Stimulated activated CD4-positive, alpha-beta T cell treated with anti-CD3 and anti-CD28 coated beads, Interleukin-15, amount 100 ng/mL, for 24 hours (primary cell): ENCODE measurements at places on chromosomes 2 and 18.
A peak's percentile ranks its signal among the peaks of the same experiment; 100 is the strongest.

GRCh38 chr2:46082531-46083485 lies 214.4 kb upstream of the EPAS1 start:
- no peak for DNase-seq

- DNase-seq = no peak
Observed at GRCh38 chr2:37619959-37620300, 51.5 kb downstream of the CDC42EP3 start.

- DNase-seq = no peak
Observed at GRCh38 chr2:187775651-187776050, 221.4 kb upstream of the TFPI start.

- no peak for DNase-seq
Observed at GRCh38 chr2:239719791-239720360, 305.3 kb downstream of the NDUFA10 start.

- no peak for DNase-seq
Observed at GRCh38 chr2:205613970-205614559, 68.2 kb upstream of the NRP2 start.

- DNase-seq = no peak
Observed at GRCh38 chr18:5370332-5370731, 74.8 kb upstream of the ZBTB14 start.

- no peak for DNase-seq
Observed at GRCh38 chr18:48885924-48886400, 64.8 kb downstream of the SMAD7 start.

DNA sequence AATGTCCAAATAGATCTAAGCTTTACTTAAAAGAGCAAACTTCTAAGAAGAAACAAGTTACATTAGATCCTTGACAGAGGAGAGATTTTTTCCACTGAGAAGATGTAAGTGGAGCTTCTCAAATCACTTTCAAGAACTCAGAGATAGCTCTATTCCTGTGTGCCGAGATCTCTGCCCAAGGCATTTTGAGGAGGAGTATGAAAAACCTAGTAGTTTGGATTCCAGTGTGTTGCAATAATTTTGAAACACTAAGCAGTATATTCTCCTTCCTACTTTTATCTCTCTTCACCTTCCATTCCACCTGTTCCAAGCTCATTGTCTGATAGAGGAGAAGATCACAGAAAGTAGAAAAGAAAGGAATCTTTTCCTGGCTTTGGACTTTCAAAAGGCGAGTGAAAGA lies 192.0 kb upstream of the TANK start:
- no peak for DNase-seq

DNA sequence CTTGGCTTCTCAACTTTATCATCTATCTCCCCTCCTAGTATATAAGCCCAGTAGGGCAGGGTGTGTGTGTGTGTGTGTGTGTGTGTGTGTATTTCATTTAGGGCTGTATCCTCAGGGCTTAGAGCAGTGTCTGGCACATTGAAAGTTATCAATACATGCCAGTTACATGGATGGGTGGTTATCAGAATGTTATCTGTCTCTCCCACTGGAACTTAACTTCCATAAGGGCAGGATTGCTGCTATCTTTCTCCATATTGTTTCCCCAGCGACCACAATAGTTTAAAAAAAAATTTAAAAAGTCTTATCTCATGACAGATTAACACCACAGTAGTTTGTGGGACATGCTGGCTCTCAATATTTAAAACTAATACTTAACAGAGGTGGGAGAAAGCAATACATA lies 488.9 kb downstream of the PLCL1 start:
- DNase-seq = no peak

GRCh38 chr2:47028171-47028570 lies 112.6 kb upstream of the MCFD2 start:
- no peak for DNase-seq

DNA sequence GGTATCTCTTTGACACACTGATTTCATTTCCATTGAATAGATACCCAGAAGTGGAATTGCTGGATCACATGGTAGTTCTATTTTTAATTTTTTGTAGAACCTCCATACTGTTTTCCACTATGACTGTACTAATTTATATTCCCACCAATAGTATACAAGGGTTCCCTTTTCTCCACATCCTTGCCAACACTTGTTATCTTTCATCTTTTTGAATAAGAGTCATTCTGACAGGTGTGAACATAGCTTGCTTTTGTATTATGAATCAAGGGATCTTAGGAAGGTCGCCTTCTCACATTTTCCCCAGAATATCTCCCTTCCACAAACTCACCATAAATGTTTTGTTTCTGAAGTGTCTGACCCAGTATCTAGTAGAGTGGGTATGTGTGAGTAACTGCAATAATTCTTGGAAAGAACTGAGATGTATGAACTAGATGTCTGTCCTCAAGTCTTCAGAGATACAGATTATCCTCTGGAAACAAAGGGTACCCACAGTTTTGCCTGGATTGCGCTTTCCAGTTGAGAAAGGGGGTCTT lies 17.1 kb upstream of the SP3 start:
- no peak for DNase-seq

GRCh38 chr2:236179236-236180075 lies 11.3 kb upstream of the GBX2 start:
- no peak for DNase-seq

DNA sequence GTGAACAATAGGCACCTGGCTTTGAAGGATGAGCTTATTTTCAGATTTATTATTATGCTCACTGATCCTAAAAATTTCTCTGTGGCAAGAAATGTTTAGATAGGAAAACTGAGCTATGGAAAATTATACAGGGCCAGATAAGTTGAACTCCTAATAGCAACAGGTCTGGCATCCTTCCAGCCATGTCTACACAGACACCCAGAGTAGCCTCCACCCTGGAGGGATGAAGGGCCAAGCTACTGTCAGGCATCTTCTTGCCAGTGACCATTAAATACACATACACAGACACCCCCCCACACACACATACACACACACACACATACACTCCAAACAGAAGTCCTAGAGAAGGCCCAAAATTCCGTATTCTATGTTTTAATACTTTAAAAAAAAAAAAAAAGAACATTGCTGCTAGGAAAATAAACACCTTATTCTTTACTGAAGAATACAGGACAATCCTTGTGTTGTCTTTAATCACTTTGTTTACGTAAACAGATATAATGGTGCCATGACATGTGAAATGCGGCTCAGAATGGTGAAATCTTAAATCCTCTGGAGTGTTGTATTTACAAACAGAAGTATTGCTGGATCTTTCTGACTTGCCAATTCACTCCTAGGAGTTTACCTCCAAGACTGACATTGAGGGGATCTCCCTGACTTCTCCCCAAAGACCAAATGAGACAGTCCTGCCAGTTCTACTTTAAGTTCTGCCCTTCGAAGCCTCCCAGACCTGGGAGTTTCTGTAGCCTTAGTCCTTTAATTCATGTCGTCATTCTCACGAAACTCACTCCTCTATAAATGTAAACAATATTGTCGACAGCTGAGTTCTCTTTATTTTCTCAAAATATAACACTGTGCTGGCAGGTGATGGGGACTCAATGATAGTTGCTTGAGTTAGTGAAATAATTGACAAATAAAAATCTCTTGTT lies 163.1 kb downstream of the ANTXR1 start:
- DNase-seq = no peak

DNA sequence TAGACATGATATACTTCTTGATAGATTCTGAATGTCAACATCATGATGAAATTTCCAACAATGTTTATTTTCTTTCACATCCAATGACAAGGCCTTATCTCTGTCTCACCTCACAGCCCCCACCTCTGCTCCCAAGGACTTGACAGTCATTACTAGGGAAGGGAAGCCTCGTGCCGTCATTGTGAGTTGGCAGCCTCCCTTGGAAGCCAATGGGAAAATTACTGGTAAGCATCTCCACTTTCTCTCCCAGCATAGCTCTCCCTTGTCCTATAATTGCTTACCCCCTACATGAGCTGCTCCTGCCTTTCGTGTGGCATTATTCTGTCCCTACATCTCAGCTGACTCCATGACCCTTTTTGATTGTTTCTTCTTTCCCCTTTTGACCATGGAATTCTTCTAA lies 821.8 kb downstream of the MBD2 start:
- DNase-seq = no peak

- DNase-seq = peak; percentile 41
Observed at GRCh38 chr2:84458551-84459017, 496 bp downstream of the SUCLG1 start.

- DNase-seq = no peak
Observed at GRCh38 chr2:27115519-27115918, 3.4 kb downstream of the CGREF1 start.
